GF-D8 (cell line): ENCODE measurements at places on chromosomes 12 and 14.

- DNase-seq = no peak
These were observed 4.5 kb upstream of the MIA2 start for GRCh38 chr14:39229222-39229543.

DNA sequence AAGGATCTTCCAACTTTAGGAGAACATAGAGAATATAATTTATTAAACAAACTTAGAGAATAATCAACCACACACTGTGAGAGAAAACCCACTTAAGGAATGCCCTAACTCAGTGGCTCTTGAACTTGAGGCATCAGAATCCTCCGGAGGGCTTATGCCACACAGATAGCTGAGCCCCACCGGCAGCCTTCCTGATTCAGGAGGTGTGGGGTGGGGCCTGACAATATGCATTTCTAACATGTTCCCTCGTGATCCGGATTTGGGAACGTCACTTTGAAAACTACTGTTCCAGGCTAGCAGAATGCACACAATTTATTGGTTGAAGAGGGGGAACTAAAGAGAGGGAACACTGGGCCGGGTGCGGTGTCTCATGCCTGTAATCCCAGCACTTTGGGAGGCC lies 2.0 kb upstream of the SOAT2 start:
- no peak for DNase-seq

- no peak for DNase-seq
These were observed 3.9 kb upstream of the PLEKHG3 start for GRCh38 chr14:64700290-64700689.

GRCh38 chr12:12334367-12335040 lies 15.5 kb downstream of the MANSC1 start:
- DNase-seq = no peak

DNA sequence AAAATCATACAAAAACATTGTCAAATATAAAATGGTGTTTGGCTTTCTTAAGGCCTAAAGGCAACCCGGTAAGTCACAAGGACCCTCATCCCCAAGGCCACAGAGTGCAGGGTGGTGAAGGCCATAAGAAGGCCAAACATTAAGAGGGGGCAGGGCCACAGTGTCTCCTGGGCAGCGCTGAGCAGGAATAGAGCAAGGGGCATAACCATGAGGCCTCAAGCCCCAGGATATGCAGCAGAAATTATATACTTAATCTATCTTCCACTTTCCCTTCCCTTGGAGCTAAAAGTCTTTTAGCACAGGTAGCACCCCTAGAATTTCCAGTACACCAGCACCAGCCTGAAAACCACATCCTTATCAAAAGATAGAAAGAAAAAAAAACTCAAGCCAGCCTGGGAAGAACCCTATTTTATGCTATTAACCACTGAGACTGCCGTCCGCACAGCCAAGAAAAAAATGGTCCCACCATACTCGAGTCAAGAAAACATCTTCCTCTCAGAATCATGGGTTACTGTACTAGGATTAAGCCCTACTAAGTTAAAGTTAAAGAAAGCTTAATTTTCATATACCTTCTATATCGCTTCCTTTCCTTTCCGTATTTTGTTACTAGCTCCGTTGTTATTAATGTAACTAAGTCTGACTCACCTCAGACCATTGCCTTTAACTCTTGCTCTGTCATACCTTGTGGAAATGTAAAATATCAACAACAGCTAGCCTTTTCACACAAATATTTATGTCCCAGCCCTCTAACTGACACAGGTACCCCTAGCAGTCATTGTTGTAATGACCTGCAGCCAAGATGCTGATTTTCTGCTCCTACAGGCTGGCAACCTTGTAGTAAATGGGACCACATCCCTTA lies 20.1 kb downstream of the KLRK1 start:
- no peak for DNase-seq

GRCh38 chr12:5217936-5218335 lies 174.3 kb downstream of the KCNA5 start:
- DNase-seq = no peak

DNA sequence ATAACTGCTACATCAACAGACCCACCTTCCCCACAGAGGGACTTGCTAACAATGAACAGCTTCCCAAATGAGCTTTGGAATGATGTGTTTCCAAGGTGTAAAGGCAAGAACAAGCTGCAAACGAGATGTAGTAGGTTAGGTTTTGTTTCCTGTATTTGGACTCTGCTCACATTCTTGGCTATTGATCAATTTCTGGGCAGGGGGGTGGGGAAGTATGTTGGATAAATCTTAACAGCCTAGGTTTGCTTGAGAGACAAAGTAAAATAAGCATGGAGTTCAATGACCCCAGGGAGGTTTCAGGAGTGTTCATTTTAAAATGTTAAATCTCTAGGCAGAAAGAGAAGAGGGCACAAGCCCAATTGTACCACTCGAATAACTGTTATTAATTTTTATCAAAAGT lies 146.6 kb downstream of the DPY19L2 start:
- DNase-seq = no peak

DNA sequence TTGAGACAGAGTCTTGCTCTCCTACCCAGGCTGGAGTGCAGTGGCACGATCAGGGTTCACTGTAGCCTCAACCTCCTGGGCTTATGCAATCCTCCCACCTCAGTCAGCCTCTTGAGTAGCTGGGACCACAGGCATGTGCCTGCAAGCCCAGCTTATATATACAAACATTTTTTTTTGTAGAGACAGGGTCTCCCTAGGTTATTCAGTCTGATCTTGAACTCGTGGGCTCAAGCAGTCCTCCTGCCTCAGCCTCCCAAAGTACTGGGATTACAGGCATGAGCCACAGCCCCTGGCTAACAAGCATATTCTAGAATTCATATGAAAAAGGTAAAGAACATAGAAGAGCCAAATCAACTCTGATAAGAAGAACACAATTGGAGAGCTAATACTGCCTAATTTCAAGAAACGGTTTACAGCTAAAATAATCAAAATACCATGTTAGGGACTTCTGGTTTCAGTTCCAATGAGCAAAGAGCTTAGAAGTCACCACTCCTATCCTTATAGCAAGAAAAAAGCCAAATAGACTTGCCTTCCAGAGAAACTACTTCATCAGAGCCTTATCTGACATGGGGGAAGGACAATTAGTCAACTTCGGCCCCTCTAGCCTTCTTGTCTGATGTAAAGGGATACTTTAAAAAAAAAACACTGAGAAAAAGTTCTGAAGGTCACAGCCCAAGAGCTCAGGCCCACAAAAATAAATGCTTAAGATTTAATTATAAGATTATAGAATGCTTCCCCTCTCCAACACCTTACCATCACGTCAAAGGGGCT lies 37.6 kb downstream of the TMEM116 start:
- no peak for DNase-seq

- DNase-seq = no peak
These were observed 127.2 kb downstream of the SLC15A5 start for GRCh38 chr12:16150276-16150675.

GRCh38 chr12:12799163-12799920 lies 13.8 kb upstream of the DDX47 start:
- DNase-seq = no peak

DNA sequence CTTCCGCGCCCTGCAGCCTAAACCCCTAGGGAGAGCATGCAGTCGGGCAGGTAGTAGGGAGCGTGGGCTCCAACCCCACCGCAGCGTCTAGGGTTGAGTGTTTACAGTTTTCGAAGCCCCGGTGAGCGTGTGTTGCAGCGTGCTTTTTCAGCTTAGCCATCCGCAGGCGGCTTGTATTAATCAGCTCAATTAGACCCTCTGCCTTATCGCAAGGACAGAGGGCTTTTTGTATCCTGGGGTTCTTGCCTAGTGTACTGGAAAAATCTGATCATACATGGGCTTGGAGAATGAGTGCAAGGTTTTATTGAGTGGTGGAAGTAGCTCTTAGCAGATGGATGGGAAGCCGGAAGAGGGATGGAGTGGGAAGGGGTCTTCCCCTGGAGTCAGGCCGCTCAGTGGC lies 44.4 kb upstream of the GNG2 start:
- no peak for DNase-seq

DNA sequence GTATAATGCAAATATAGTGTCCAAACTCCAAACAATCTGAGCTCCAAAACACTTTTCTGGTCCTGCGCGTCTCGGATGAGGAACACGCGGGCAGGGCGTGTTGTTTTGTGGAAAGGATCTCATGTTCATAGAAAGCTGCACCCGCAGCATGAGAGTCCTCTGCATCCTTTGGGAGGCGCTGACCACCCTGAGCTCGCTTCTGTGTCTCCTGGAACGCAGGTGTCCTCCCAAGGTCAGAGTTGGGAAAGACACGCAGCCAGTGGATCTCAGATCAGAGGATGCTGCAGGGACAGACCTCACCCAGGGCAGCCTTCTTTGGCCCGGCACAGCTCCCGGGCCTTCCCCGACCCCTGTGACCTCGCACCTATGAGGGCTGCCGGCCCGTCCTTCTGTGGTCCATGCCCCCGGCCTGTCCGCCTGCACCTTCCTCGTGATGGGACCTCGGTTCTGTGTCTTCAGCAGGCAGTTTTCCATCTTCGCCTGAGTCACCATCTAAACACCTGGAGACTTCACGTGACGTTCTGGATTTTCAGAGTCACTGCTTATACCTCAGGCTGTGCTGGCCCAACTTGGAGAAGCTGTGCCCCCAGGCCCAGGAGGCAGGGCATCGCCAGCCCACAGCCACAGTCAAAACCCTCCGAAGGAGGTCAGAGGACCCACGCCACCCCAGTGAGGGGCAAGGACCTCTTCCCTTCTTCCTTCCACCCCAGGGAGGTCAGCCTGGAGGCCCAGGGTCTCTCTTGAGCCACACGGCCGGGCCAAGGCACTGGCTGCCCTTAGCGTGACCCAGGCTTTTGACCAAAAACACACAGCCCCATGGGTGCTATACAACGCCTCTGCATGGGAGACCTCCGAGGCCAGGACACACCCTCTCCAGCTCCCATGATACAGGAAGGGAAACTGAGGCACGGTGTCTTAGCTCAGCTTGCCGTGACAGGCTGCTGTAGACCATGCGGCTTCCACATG lies 25.9 kb downstream of the MMP17 start:
- no peak for DNase-seq

DNA sequence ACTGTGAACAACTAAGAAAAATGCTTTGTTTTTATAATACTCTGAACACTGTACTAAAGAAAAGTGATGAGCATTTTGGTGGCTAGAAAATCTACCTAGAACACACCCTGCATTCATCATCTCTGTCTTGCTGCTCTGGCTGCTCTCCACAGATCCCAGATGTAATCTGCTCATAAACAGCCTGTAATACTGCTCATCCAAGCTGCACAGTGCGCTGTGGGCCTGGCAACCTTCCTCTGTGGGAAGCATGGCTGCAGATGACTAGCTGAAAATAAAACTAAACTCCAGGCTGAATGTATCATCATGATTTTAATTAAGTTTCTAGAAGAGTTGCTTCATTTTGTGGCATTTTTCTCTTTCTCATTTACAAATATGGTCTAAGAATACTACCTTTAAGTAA lies 200.7 kb downstream of the SLC2A13 start:
- no peak for DNase-seq
